Muscle of arm (tissue), 14 donors: ENCODE measurements at places on chromosomes 12 and 14.
A peak's percentile ranks its signal among the peaks of the same experiment; 100 is the strongest.

DNA sequence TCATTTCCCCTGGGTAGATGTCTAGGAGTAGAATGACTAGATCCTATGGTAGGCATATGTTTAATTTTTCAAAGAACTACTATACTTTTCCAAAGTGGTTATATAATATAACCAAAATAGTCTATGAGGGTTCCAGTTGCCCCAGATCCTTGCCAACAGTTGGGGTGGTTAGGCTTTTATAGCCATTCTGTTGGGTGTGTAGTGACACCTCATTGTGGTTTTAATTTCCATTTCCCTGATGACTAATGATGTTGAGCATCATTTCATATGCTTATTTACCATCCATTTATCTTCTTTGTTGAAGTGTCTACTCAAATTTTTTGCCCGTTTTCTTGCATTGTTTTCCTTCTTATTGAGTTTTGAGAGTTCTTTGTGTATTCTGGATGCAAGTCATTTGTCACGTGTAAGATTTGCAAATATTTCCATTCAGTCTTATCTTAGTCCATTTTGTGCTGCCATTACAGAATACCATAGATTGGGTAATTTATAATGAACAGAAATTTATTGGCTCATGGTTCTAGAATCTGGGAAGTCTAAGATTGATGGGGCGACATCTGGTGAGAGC, 4.7 kb downstream of the SYNE2 start:
- DNase-seq: no peak

DNA sequence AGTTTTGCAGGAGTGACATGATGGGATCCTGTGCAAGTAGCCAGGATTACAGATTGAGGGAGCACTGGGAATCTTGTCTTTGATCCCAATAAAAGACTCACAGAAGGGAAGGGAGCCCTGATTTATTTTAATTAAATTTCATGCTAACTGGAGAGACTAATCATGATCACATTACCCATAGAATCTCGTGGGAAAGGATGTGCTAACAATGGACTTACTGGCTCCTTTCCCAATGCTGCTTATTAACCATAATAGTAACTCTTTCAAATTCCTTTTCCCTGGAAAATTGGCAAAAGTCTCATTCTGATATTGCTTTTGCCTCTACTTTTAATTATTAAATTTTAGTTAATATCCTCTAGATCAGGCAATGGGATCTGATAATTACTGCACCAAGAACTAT, 174.8 kb upstream of the AVPR1A start:
- no peak for DNase-seq

GRCh38 chr14:74394549-74394948, 31.5 kb downstream of the SYNDIG1L start:
- DNase-seq: no peak

- DNase-seq: peak; percentile 36
Measured at GRCh38 chr12:26150736-26151450, 26.1 kb upstream of the BHLHE41 start.

DNA sequence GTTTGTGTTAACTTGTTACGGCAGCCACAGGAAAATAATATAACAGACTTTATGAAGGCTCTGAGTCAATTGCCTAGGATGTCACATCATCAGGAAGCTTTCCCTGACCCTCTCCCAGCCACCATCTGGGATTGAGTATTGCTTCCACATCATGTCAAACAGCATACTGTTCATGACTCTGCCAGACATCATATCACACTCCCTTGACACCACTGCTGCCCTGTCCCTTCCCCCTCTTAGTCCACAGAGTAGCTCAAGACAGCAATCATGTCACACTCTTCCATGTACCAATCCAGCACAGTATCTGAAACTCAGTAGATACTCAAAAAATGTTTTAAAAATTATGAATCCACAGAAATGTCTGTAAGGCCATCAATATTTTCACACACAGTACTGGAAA, 168.0 kb downstream of the PIK3C2G start:
- DNase-seq: no peak

GRCh38 chr12:27824126-27824842, 44.2 kb upstream of the MANSC4 start:
- no peak for DNase-seq

GRCh38 chr14:77224212-77224611, 42.6 kb downstream of the TMEM63C start:
- DNase-seq: no peak

DNA sequence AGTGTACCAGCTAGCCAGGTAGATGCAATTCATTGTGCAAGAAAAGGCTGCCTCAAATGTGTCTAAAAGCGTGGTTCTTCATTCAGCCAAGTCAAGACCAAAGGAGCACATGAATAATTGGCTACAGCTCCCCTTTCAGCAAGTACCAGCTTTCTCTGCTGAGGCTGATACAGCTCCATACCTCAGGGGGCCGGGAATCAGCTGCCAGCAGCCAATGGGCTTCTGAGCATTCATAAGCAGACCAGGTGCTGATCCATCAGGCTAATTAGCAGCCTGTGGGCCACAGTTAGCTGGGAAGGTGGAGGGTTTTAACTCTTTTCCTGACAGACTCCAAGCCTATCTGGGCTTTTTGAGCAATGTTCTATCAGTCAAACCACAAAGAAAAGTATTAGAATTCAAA, 264.7 kb downstream of the APAF1 start:
- no peak for DNase-seq

- DNase-seq: no peak
Measured at GRCh38 chr12:65415826-65416225, 137.3 kb downstream of the MSRB3 start.
